Type B pancreatic cell (in vitro differentiated cells): ENCODE measurements at places on chromosomes 11 and 22. TPM values are rescaled to one million over a fixed set of nuclear protein-coding genes. Genes with fewer than 3 reads are reported as not detected.
A peak's percentile ranks its signal among the peaks of the same experiment; 100 is the strongest.

DNA sequence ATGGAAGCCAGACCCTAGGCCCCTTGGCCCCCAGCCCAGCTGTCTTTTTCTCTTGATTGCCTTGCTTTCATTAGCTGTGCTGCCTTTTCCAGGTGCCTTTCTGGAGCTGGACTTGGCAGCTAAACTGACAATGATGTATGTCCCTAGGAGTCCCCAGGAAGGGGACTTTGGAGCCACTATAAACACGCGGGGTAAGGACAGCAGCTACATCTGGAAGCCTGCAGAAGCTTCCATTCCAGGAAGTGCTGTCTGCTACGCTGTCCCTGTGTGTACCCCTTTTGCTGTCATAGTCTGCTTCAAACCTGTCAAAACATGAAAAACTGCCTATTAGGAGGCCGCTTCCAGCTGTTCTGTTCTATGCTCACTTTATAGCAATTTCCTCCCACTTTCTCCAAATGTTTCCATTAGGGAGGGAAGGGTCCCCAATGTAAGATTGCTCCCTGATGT lies 153.3 kb upstream of the RAG2 start:
- DNase-seq = no peak

GRCh38 chr11:65112546-65113360 lies 1.1 kb downstream of the TM7SF2 start:
- no peak for DNase-seq

DNA sequence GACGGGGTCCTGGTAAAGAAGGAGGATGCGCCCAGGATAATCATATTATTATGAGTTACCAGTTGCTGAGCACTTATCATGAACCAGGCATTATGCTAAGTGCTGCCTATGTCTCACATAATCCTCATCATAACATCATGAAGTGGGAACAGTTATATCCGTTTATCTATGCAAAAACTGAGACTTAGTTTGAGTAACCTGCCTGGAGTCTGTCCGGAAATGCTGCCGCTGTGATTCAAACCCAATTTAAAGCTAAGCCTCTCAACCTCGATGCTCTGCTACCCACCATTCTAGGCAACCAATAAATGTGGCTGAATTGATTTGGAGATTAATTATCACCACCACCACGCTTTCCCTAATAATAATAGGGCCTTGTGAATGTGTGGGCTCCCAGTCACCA lies 111.5 kb upstream of the CLMP start:
- DNase-seq = no peak

- DNase-seq = no peak
Observed at GRCh38 chr11:457111-457760, 7.2 kb downstream of the PTDSS2 start.

DNA sequence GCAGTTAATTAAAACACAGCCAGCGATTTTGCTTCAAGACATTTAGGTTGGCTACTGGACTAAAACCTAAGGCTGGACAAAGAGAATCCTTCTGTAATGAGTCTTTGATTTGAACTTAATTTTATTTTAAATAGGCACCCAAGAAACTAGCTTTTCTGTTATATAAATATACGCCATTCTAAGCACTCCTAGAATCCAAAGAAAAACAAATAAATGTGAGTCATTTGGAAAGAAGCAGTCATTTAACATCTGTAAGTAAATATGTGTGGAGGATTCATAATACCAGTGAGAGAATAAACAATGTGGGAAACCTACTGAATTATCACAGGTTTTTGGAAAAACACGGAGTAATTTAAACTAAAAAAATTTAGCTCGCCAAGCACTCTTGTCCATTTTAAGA lies 1.2 kb upstream of the TECTA start:
- no peak for DNase-seq

DNA sequence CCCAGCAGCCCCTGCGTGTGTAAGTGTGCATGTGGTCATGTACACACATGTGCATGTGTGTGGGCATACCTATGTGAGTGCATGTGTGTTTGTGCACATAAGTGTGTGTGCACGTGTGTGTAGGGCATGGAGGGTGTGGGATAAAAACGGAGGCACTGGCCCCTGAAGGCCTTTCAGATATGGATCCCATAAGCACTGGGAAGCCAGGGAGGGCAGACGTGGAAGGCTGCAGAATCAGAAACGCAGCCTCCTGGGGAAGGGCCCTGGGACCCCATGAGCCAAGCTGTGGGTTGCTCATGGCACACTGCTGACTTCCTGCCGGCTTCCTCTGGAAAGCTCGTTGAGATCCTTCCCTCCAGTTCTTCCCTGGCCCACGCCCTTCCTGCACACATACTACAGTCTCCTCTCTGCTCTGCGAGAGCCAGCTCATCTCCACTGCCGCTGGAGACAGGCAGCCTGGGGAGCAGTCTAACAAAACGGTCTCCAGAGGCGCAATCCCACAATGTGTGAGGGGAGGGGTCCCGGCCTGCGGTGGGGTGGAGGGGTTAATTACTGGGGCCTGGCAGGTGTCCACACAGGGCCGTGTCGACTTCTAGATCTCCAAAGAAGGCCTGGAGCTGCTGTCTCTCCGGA lies 435.2 kb upstream of the B3GAT1 start:
- peak; percentile 32 for DNase-seq

DNA sequence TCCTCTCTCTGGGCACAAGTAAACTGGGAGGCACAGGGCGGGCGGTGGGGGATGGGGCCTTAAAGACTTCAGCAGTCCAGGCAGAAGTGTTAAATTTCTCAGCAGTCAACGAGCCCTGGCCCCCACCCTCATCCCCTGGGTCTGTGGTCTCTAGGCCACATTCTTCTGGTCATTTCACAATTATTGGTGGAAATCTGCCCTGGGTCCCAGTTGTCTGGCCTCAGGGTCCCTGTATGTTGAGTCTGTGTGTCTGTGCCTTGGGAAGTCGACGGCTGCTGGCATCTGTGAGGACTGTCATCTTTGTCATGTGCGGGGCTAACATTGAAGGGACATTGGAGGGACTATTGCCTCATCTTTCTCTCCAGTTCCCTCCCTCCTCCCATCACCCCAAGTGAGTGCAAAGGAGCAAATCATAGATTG lies 1.7 kb downstream of the TSPAN18 start:
- no peak for DNase-seq

The ANO9 gene
- 25.3 and 66.6 TPM in 2 replicates for total RNA-seq

DNA sequence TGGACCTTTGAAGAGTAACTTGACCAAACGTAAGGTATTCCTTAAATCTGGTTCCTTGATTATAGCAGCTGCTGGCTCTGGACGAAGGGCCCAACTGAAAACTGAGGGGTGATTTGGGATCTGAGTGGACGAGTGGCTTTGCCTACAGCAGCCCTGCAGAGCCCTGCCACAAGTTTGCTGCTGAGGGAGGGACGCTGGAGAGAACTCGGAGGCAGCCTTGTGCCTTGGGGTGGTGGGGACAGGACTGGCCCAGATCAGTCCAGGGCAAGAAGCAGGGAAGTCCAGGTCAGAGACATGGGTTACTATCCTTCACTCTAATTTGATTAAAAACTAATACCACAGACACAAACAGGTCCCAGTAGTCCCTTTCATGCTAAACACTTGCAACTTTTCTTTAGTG lies 89.6 kb upstream of the PITPNB start:
- DNase-seq = no peak

GRCh38 chr22:39518144-39518786 lies 2.1 kb upstream of the ATF4 start:
- no peak for DNase-seq

- DNase-seq = no peak
Observed at GRCh38 chr11:117647872-117648271, 149.1 kb downstream of the DSCAML1 start.

DNA sequence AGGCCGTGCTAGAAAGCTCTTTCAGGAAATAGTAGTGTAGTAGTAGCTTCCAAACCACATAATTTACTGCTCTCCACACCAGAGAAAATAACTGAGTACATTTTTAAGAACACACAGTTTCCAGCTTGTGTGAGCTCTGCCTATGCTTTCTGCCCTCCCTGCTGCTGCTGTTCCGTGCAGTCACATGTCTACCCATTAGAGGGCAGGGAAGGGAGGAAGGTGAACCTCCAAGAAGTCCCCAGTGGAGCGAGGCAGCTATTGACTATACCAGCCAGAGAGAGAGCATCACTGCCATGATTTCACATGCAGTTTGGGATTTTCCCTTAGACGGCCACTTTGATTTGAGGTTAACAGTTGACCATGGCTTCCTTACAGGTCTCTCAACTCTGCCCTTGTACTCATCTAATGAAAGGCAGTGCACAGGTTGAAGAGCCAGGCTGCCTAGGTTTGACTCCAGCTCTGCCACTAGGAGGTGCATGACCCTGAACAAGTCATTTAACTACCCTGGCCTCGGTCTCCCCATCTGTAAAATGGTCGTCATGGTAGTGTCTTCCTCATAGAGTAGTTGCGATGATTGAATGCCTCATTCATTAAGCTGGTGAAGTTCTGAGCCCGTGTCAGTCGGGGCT lies 19.7 kb upstream of the CTTN start:
- no peak for DNase-seq

The IL17REL gene
- 0.10 TPM in 1 of 2 replicates, not detected in the other for total RNA-seq

DNA sequence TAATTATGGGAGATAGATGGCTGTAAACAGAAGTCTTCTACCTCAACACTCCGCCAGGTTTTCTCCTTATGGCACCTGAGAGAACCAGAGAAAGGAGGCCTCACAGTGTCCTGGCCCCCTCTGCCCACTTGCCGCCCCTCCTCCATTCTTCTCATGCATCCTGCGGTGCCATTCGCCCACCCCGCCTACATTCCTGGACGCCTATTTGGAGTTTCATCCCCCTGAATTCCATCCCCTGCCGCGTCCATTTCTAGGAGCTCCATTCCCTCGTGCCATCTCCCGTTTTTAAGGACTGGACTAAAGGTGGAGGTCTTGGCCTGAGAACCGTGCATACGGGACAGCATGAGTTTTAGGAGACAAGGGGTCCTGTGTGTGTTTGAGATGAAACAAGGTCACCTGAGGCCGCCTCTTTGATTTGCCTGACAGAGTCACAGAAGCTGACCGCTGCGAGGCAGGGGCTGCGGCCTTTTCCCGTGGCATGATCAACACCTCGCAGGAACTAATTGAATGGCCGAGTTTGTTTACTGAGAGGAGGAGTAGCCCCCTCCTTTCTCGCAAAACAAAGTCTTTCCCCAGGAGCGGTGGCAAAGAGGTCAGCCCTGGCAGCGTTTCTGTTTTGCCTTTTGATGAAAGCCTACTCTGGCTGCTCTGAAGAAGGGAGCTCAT lies 246.2 kb downstream of the ST3GAL4 start:
- DNase-seq = no peak

DNA sequence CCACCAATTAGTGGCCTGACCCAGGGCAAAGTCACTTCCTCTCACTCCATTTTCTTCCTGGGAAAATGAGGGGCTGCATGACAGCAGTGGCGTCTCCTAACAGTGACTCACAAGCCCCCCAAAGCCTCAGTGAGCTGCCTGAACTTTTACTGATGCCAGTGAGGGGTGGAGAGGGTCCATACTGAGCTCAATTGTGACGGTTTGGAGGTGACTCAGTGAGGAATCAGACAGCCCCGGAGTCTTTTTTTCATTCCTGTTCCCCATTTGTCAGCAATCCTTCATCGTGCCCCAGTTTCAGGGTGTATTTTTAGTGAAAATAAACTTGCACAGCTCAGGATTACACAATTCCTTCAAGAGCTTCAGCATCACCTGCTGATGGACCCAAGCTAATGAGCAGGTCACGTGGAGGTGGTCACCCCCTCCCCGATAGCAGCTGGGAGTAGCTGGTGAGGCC lies 30.1 kb upstream of the RASD2 start:
- no peak for DNase-seq
